CD4-positive, alpha-beta T cell treated with Interleukin-21 for 1 hour (primary cell): ENCODE measurements at places on chromosomes 4 and X.
A peak's percentile ranks its signal among the peaks of the same experiment; 100 is the strongest.

- peak; percentile 3 for DNase-seq
Measured at GRCh38 chrX:123731258-123731986, 1.4 kb downstream of the THOC2 start.

DNA sequence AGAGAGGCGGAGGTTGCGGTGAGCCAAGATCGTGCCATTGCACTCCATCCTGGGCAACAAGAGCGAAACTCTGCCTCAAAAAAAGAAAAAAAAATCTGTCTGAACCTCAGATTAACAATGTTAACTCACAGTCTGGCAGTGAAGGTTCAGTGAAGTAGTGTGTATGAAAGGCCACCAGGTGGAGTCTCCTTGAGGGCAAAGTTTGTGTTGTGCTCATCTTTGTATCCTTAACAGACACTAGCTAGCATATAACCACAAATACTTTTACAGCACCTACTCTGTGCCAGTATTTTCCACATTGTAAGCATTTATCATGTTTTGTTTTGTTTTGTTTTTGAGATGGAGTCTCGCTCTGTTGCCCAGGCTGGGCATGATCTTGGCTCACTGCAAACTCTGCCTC lies 46.0 kb upstream of the MGST2 start:
- no peak for DNase-seq

GRCh38 chr4:172865531-172866127 lies 303.0 kb upstream of the GALNT7 start:
- DNase-seq: no peak

DNA sequence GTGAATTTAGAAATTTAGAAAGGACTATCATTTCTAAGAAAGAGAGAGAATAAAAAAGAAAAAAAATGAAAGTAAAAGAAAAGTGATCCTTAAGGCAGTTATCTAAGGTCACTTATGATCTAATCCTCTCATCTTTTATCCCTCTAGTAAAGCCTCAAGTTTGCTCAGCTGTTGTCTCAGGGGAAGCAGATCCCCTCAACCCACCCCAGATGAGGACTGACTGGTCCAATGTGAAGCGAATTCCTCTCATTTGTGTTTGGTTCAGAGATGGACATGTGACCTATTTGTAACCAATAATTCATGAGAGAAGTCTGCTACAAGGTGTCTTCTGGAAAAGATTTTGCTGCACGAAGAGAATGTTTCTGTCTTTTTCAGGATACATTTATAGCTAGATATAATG lies 1591.3 kb downstream of the ADGRL3 start:
- DNase-seq: no peak

- no peak for DNase-seq
Measured at GRCh38 chrX:30513284-30513683, 64.3 kb downstream of the TASL start.

DNA sequence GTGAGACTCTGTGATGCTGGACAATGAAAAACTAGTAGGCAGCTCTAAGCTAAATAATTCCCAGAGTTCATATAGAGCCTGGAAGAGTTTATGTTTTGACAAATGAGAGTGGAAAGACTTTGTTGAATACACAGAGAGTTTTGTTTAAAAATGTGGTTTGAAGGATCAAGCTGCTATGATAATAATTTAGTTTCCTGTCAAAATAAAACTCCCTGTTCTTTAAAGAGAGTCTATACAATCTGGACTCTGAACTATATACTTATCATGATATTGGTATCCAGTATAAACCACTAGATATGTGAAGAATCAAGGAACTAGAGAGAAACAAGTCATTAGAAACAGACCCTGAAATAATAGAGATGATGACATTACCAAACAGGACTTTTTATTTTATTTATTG lies 158.6 kb downstream of the C4orf33 start:
- DNase-seq: no peak

DNA sequence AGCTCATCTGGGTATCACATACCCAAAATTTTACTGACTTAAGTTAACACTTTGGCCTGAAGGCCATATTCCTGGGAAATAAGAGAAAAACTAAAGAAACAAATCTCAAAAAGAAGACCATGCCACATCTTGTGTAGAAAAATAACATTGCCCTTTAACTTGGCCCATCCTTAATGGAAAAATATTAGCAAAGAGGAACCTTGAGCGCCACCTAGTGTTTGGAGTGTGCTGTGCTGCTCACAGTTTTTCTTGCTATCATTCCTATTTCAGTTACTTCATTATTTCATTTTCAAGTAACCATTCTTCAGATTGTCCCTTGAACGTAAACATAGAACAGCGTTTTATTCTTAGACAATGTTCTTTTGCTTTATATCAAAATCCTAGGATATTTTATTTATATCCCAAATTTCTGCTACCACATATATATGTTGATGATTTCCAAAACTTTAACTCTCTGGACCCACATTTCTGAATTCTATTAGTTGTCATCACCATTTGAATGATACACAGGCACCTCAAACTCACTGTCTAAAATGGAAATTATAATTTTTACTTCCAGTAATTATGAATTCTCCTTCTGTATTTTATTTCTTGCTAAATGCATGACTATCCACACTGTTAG lies 999.0 kb upstream of the ADGRL3 start:
- peak; percentile 4 for DNase-seq

GRCh38 chr4:102104278-102104677 lies 241.0 kb downstream of the SLC39A8 start:
- no peak for DNase-seq

DNA sequence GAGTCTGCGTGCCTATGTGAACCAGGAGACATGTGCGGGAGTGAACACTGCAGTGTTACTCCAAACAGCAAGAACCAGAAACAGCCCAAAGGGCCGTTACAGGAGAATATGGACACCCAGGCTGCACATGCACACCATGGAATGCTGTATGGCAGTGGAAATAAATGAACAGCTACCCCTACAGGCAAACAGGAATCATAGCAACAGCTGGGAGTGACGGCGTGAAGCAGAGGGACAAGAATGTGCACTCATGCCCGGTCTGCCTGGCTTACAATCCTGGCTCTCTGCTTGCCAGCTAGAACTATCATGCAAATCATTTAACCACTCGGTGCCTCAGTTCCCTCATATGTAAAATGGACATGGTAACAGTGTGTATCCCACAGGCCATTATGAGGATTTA lies 16.6 kb downstream of the GPKOW start:
- peak; percentile 41 for DNase-seq

GRCh38 chrX:124338733-124339514 lies 6.5 kb downstream of the TEX13D start:
- DNase-seq: peak; percentile 61

GRCh38 chr4:530017-530781 lies 31.2 kb downstream of the PIGG start:
- DNase-seq: no peak

DNA sequence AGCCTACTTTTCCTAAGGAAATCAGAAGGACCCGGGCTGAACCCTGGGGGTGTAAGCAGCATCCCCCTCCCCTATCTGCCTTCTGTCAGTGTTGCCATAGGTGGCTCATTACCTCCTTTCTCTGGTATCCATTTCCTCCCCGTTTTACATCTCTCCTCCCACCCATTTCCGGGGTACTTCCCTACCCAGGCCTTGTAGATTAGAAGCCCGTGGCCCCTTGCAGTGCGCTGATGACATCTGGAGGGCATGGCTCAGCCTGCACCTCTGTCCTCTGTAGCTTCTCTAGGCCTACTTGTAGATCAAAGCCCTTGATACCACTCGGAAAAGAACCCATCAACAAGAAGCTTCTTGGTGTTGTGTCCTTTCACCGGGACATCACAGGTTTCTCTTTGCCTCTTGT lies 71.8 kb downstream of the NBDY start:
- DNase-seq: peak; percentile 67
